ENCODE measurements at places on chromosomes 6 and 20.

- no peak for DNase-seq
Measured at GRCh38 chr6:167093922-167094432, 28.9 kb upstream of the CCR6 start.

- DNase-seq, result no peak
Measured at GRCh38 chr6:10561611-10562199, 40.6 kb downstream of the GCNT2 start.

GRCh38 chr6:168265827-168266815 lies 53.5 kb downstream of the DACT2 start:
- no peak for DNase-seq

GRCh38 chr6:110552901-110553641 lies 76.7 kb upstream of the SLC22A16 start:
- DNase-seq, result no peak

DNA sequence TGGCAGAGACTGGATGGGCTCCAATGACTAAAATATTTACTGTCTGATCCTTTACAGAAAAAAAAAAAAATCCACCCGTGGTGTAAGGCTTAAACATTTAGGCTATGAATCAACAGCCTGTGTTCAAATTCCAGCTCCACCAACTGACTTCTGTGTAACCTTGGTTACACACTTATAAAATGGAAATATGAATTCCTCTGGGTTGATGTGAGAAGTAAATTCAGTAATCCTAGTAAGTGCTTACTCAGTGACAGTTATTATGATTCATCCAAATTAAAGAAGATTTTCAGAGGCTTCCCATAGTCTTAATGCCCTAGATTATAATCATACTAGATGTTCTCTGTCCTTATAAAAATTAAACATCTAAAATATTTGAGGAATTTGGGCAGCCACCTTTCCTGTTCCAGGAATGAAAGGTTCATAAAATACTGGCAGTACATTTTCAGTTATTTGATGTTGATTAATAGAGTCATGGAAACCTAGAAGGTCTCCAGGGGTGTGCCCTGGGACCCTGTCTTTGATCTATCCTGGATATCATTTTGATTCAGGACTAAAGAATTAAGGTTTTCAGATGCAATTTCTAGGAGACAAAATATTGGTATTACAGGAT lies 180.3 kb upstream of the ZNF217 start:
- DNase-seq, result peak; percentile 45

- no peak for DNase-seq
Measured at GRCh38 chr6:122098201-122098678, 301.2 kb upstream of the HSF2 start.

GRCh38 chr20:47578543-47578942 lies 76.9 kb downstream of the NCOA3 start:
- no peak for DNase-seq

- DNase-seq, result peak; percentile 53
Measured at GRCh38 chr20:4026093-4026601, 10.8 kb upstream of the RNF24 start.

- DNase-seq, result no peak
Measured at GRCh38 chr6:159892053-159892452, 1.3 kb downstream of the MAS1 start.

DNA sequence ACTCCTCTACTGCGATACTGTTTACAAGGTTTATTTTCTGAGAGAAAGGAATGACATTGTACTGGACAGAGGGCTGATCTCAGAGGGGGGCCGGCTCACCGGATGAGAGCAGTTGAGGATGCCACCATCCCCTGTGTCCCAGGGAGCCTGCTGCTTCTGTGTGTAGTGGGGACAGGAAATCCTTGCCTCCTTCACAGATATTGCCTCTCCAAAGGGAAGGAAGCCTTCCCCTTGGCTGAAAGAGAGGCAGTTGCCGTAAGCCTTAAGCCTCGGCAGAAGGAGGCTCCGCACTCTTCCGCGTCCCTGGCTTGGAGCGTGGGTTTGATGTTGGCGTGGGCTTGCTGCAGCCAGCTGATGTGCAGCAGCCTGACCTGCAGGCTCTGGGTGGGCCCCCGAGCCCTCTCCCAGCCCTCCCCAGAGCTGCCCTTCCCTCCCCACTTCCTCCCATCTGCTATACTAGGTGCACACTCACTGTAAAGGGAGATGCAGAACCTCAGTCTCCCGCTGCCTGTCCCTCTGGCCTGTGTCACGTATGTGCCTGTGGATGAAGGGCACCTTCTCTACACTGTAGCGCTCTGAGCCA lies 45.7 kb upstream of the RPS6KA2 start:
- DNase-seq, result no peak

- DNase-seq, result no peak
Measured at GRCh38 chr20:44579313-44580081, 2.9 kb upstream of the PKIG start.

- peak; percentile 42 for DNase-seq
Measured at GRCh38 chr6:1624851-1625781, 15.4 kb downstream of the FOXC1 start.

DNA sequence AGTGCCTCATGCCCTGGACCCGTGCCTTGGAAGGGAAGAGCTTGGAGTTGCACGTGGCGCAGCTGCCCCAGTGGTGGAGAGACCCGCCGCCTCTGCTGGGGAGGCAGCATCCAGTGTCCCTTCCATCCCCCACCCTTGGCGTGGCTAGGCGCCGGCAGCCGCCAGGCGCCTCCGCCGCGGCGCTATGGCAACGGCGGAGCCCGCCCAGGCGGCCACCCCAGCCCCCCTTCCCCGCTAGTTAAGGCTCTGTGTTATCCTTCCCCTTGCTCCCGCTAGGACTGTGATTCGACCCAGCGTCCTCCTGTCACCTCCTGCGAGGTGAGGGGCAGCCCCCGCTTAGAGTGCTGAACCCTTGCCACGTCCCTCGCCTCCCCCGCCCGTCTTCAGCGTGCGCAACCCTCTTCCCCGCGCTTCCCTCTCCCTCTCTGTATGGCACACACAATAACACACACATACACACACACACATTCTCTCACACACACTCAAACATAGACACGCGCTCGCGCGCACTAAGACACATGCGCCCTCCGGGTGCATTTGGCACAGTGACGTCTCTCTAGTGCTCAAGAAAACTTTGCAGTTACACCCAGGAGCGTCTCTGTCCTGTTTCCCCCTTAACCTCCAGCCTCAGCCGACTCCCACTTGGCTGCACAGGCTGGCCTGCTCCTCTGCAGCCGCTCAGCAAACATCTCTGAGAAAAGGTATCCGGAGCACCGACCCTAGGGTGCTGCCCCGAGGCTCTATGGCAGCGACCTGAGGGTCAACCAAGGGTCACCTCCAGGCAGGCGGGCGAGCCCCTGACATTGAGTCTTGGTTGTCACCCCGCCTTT lies 8.5 kb downstream of the GRIK2 start:
- peak; percentile 40 for DNase-seq

DNA sequence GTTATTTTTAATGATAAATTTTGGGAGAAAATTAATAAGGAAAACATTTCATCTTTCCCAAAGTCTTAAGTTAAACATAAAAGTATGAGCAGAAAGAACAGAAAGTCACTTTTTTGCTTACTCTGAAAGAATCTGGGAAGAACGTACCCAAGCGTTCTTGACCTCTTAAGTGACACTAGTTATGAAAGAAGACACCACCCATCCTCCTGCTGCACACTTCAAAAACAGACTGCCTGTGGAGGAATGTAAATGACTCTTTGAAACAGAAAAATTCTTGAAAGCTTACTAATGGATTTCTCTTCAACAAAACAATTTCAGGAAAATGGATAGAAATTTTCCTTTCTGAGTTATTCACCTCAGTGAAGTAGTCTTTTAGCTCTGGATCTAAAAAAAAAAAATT lies 227.7 kb downstream of the MEI4 start:
- DNase-seq, result peak; percentile 16

GRCh38 chr20:17615645-17616479 lies 46.0 kb downstream of the DSTN start:
- no peak for DNase-seq

DNA sequence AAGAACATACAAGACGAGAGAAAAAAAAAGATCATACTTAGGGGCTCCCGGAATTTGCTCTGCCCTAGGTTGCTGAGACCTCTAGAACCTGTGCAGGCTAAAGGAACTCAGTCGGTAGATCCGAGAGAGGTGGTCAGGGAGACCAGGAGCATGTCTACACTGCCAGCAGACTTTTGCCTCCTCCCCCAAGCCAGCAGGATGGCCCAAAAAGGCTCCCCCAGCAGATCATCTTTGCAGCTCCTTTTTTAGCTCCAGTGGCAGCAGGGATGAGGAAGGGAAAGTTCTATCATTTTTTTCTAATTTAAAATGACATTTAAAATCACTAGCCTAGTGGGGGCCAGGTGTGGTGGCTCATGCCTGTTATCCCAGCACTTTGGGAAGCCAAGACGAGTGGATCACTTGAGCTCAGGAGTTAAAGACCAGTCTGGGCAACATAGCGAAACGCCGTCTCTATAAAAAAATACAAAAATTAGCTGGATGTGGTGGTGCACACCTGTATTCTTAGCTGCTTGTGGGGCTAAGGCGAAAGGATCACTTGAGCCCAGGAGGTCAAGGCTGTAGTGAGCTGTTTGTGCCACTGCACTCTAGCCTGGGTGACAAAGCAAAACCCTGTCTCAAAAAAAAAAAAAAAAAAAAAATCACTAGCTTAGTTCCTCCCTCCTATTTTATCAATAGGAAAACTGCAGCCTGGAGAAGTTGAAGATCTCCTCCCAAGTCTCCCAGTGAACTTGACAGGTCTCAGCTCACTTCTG lies 69.3 kb upstream of the MYL9 start:
- DNase-seq, result no peak

DNA sequence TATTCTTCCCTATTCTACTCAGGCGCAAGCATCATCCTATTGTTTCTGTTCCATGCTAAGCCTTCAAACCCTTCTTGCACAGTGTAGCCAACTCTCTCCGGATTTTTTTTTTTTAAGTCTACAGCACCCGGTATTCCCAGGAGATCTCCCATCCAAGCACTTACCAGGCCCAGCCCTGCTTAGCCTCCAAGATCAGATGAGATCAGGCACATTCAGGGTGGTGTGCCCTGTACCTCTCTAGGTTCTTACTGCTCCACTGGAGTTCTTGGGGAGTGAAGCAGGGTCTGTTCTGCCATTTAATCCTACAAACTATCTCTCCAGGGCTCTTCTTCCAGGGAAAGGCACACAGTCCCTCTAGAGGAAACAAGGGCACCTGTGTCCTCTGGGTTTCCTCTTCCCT lies 14.9 kb upstream of the NUP153 start:
- DNase-seq, result no peak

GRCh38 chr20:55693641-55694040 lies 311.7 kb downstream of the CBLN4 start:
- peak; percentile 21 for DNase-seq

- DNase-seq, result peak; percentile 10
Measured at GRCh38 chr6:94041945-94042709, 622.8 kb upstream of the EPHA7 start.
